ENCODE measurements at places on chromosomes 3 and 15.

GRCh38 chr15:85168642-85169173 lies 187.1 kb downstream of the PDE8A start:
- DNase-seq = peak; percentile 30

DNA sequence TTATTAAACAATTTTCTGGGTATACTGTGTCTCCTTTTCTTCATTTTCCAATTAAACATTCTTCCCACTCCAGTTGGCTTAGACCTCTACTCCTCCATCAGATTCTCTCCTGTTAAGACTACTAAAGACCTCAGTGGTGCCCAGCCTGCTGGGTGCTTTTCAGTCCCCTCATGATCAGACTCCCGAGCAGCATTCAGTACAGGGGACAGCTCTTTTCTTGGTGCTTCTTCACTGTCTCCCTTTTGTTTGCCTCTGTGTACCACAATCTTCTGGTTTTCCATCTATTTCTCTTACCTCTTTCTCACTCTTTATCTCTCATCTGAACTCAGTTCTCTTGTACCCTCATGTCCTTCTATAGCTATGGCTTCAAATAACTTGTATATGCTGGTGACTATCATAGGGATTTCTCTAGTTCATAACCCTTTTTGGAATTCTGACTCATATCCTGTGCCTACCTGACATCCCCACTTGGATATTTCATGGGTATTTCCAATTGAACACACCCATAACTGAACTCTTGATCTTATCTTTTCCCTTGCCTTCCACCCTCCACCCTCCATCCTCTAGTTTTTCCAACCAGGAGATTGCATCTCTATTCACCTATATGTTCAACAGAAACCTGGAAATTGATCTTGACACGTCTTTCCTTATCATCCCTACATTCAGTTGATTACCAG lies 55.6 kb upstream of the ABHD10 start:
- DNase-seq = no peak

DNA sequence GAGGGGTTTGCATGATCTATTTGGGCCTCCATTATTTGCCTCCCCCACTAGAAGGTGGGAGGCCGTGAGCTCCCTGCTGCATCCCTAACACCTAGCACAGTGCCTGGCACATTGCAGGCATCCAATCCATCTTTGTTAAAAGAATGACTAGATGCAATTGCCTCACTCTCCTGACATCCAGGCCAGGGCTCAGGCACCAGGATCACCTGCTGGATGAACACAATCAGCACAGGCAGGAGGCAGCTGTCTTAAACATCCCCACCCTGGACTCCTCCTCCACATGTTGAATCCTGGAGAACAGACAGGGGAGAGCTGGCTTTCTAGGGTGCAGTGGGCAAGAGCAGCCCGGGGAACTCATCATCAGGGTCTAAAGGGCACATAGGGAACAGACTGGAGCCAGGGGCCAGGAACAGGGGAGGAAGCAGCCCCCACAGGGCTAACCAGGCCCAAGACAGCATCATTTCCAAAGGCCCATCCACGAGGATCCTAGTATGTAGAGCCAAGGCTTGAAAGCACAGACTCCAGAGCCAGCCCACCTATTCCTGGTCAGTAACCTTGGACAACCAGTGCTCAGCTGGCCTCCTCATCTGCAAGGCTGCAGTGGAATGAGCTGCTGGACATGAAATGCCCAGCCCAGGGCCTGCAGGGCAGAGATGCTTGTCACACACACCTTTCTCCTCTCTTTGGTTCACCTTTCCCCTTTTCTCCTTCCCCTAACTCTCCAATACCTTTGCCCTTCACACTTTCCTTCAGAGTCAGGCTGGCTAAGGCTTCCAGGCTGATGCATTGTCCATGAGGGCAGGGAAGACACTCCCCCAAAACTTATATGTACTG lies 254.4 kb upstream of the TLE3 start:
- no peak for DNase-seq

GRCh38 chr15:60264566-60264965 lies 133.2 kb downstream of the ANXA2 start:
- DNase-seq = no peak

GRCh38 chr15:100483370-100483769 lies 45.4 kb downstream of the CERS3 start:
- no peak for DNase-seq

DNA sequence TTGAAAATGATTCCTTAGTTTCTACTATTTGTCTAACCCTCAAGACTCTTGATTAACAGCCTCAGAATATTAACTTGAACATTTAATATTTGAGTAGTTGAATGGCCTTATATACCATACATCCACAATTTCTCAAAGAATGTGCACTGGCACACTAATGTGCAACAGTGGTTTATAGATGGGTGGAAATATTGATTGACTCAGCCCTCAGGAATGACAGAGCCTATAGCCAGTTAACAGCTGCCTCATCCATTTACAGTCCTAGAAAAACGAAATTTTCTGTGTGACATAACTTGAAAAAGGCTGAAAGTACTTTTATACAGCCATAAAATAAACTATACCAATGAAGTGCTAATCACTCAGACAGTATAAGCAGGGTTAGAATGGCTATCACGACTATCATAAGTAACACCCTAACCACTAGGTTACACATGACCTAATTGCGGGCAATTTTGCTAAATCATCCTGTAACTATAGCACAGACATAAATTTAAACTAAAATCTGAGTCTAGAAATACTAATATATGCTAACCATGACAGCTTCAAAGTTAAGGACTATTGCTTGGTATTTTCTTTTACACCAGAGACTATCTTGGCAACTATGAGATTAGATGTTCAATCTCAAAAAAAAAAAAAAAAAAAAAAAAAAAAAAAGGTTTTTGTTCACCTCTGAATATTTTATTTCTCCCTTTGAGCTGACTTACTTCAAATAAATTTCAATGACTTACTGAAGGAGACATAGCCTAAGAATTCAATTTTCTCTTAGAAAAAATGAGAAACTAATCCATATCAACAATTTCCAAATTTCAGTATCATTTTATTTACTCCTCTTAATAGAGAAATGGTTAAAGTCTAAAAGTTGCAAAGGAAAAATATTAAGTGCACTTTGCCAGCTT lies 9.3 kb downstream of the SECISBP2L start:
- DNase-seq = no peak

GRCh38 chr3:69244039-69244438 lies 121.6 kb upstream of the LMOD3 start:
- DNase-seq = no peak

DNA sequence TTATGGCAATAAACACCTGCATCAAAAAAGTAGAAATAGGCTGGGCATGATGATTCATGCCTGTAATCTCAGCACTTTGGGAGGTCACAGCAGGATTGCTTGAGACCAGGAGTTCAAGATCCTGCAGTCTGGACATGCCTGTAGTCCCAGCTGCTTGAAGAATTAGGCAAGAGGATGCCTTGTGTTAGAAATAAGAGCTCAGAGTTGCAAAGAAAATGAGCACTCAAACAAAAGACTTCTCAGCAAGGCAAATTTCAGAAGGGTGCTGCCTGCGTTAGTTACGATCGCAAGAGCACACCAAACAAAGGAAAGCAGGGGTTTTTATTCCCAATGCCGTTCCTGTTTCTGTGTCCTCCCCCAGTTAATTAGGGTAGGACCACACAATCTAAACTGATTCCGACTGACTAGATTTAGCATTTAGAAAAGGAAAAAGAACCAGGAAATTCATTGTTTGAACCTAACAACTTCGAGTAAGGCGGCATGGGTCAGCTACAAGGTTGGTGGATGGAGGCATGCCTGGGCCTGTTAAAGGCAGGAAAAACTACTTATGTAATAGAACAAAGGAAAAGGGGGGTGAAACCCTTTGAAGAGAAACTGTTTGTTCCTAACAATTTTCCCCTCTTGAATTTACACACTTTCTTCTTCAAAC lies 55.5 kb downstream of the DLG1 start:
- no peak for DNase-seq

DNA sequence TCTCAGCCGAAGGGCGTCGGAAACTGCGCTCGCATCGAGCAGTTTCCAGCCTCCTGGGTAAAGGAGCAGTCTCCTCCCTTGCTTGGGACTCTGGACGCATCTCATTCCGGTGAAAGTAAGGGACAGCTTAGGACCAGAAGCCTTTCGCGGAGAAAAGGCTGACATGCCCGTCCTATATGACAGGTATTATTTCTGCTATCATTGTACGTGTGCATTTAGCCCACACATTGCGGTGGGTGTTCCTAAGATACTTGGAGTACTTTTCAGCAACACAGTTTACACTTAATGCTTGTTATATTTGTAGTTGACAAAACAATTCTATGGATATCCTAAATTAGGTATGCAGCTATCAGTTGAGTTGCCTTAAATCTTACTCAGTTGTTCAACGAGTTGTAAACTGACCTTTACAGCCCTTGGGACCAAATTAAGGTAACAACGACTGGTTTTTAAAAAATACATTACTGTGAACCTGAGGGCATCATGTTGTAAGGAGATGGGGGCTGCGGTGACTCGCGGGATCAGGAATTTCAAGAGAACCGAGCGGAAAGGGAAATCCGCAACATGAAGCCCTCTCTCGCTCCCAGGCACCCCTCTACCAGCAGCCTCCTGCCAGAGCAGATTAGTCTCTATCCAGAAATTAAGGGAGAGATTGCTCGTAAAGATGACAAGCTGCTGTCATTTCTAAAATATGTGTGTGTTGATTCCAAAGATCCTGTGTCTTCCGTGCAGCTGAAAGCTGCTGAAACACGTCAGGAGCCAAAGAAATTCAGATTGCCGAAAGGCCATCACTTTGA lies 632 bp upstream of the COPS2 start:
- no peak for DNase-seq

- DNase-seq = no peak
Measured at GRCh38 chr15:99729920-99730319, 3.3 kb downstream of the LYSMD4 start.

GRCh38 chr3:121720163-121720562 lies 29.4 kb downstream of the GOLGB1 start:
- DNase-seq = no peak

- no peak for DNase-seq
Measured at GRCh38 chr3:87461036-87461435, 184.7 kb upstream of the POU1F1 start.

- no peak for DNase-seq
Measured at GRCh38 chr15:100968050-100968966, 49.2 kb downstream of the LRRK1 start.

DNA sequence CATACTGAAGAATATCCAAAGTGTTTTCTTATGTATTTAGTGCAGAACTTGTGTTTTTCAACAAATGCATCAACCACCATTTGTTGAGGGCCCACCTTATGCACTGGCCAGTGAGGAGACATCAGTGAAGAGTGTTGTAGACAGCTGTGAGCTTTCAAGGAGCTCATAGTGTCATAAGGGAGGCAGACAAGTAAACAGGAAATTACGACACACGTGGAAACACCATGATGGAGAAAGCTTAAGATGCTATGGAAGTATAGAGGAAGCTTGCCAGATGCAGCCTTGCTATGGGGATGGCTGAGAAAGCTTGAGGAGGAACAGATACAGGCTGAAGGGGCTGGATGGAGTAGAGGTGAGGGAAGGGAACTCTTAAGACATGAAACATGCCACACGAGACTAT lies 50.8 kb upstream of the PSMD6 start:
- DNase-seq = no peak

Data from stimulated activated CD4-positive, alpha-beta T cell treated with anti-CD3 and anti-CD28 coated beads, Interleukin-12 subunit alpha, Interleukin-12 subunit beta, amount 100 ng/mL, for 4 hours (primary cell).